ENCODE measurements at places on chromosomes 12 and 14.

DNA sequence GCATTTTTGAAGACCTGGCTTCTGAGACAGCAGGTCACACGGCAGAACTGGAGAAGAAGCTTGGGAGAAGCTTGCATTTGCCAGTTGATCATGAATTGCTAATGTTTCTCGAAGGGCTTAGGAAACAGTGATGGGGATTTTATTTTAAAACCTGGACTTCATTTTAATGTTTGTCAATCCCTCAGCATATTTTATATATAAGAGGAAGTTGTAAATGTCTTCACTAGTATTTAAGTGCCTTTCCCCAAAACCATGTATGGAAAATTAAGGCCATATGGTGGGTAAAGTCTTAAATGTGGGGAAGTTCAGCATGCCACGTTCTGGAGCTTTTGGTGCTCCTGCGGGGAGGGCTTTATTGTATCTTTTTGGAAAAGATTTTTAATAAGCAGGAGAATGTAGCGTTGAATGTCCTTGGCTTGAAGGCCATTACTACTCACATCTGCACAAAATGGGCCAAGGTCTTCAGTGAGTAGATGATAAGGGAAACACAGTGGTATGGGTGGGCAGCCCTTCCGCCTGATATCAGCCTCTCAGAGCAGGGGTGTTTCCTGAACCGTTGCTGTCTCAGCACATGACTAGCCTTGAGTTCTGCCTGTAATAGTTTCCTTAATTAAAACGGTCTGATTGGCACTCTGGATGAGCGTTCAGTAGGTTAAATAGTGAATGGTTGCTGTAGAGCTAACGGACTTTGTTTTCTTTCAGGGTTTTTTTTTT is 511.4 kb downstream of the PCNX1 start:
- no peak for DNase-seq

DNA sequence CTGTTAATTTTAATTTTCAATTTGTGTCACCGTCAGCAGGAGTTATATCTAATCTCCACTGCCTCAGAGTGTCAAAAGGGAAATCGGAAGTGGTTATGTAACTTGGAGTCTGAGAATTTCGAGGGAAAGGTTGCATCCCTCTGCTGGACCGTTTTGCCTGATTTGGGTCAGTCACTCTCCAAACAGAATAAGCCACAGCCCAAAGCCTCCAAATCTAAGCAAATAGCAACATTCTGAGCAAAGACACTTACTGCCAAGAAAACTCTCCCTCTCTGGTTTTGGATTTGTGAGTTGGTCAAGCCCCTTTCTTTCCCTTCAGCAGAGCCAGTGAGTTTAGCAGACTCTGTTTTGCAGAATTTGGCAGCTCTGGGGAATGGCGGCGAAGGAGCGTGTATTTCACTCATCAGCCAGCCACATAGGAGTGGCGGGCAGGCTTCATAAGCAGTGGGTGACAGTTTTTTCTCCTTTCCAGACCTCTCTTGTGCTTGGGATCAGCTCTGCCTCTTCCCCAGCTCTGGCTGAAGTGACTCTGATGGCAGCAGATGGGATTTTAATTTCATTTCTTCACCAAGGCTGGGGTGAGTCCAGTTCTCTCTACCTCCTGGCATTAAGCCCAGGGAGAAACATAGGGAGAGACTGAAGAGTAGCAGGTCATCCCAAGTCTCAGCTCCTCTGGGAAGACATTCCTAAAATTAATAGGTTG is 218.7 kb upstream of the NOS1 start:
- peak; percentile 20 for DNase-seq

GRCh38 chr12:6444704-6445688 is at the start of gene CD27:
Gene CD27, plus strand, starts transcription at chr12:6444955. Its CDS starts 141 bp downstream, at chr12:6445096.
- DNase-seq = no peak

DNA sequence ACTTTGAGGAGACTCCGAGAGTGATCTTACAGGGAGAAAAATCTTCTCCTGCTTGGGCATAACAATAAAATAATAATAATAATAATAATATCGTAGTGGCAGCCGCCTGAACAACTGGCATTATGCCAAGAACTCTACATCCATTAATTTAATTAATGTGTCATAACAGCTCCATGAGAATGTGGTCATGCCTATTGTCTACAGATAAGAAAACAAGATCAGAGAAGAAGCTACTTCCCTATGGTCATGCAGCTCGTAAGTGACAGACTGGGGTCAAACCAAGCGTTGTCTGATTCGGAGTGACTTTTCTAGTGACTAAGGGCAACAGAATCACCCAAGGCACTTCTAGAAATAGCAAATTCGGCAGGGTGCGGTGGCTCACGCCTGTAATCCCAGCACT is 11.7 kb downstream of the PROX2 start:
- DNase-seq = no peak
